ENCODE measurements at places on chromosomes 3 and 15.

GRCh38 chr3:39540162-39540921, 72.9 kb downstream of the MOBP start:
- DNase-seq = no peak

DNA sequence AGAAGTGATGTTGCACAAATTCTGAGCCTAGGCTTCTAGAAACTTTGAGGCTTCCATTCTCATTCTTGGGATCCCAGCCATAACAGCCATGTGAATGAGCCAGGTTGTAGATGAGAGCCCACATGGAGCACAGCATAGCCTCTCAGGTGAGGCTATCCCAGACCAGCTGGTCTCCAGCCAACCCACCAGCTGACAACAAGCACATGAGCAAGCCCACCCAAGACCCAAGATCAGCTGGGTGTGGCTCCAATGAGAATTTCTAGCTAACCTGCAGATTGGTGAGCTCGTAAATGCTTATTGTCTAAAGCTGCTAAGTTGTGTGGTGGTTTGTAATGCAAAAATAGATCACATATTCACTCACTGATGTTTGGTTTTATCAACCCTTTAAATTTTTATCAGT, 14.4 kb downstream of the KY start:
- DNase-seq = no peak

- DNase-seq = no peak
These were observed 444.0 kb downstream of the EPHB1 start for GRCh38 chr3:135238871-135239614.

- no peak for DNase-seq
These were observed 86.9 kb downstream of the TBL1XR1 start for GRCh38 chr3:177110386-177110785.

- no peak for DNase-seq
These were observed 259.5 kb downstream of the THRB start for GRCh38 chr3:24235121-24235520.

DNA sequence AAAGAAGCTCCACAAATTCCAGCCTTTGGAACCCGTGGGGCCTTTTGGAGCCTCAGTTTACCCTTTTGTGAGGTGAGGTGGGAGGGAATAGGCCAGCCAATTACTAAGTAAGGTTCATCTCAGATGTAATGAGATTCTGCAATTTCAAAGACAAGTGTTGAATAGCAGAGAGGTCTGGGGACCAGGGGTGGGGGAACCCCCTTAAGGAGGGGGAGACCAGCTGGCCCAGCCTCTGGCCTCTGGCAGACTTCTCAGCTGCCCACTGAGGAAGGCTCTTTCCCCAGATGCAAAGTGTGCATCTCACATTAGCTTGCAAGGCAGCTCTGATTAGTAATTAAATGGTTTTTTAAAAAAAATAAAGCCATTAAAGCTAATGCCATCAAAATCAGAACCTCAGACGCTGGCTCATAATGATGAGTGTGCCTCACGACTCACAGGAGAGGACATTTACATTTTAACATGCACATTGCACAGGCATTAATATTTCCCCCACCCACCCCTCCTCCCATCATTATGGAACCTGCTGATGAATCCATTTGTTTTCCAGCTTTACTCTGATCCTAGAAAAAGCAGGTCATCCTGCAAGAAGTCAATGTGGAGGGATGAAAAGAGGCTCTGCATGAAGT, 176.7 kb upstream of the TLE3 start:
- DNase-seq = no peak

DNA sequence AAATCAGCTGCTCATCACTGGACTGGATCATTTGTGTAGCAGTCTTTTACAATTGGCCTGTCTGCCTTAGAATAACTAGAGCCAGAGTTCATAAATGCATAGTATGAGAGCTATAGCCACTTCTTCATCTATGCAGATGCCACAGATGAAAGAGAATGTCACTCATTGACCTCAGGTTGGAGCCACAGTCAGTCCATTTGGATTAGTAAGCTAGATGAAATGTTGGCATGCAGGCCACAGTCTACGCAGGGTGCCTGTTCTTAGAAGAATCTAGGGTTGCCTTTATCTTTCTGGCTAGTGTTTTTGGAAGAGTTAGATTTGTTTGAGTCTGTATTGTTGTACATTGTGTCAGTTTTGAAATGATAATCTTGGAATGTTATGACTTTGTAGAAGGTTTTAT, 25.4 kb upstream of the EDEM1 start:
- DNase-seq = no peak

GRCh38 chr3:100975714-100976113, 17.5 kb downstream of the ABI3BP start:
- DNase-seq = no peak

DNA sequence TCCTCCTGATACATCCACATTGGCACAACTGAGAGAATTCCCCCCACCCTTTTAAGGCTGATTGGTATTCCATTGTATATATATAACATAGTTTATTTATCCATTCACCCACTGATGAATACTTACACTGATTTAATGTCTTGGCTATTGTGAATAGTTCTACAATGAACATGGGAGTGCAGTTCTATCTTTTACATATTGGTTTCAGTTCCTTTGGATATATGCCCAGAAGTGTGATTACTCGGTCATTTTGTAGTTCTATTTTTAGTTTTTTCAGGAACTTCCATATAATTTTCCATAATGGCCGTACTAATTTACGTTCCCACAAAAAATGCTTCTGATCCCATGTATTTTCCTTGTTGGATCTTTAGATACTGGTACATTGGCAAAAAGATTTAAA, 135.3 kb downstream of the FMN1 start:
- DNase-seq = no peak

DNA sequence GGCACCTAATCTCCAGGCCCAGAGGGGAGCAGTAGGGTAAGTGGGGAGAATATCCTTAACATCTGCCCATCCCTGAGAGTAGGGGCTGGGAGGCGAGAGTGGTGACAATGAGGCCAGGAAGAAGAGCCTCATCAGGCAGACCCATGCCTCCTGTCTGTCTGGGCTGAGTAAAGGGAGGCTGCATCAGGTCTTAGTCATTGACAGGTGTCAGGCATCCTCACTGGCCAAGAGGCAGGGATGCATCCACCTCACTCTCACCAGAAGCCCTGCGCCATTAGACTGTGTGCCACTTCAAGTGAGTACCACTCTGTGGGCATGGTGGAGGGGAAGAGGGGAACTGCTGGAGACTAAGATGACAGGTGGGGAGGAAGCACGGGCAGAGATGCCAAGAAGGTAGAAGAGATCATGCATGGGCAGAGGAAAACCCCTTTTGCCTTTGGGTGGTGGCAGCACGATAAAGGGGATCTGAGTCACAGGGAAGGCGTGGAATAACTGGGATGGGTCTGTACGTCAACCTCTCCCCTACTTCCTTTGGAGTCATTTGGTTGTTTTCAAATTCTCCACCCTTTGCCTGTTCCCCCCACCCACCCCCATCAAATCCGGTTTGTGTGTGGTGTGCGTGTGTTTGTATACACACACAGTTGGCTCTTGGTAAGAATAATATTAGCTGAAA, 14.1 kb downstream of the ANAPC13 start:
- DNase-seq = no peak

DNA sequence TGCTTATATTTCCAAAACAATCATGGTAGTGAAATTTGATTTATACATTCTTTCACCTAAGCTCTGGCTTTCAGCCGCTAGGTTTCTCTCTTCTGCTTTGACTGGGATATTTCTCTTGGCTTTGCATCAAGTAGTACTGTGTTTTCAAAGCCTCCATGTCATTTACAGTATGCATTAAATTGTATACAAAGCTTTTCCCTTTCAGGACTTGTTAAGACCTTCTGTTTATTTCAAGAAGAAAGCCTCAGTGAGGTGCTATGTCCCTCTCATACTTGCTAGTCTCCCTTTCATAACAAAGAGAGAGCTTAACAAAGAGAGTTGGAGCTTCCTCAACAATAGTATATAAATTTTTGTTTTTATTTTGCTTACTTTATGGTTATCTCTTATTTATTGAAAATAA, 84.2 kb upstream of the SLC25A26 start:
- no peak for DNase-seq

- no peak for DNase-seq
These were observed 23.6 kb downstream of the PYGO1 start for GRCh38 chr15:55564347-55565145.

GRCh38 chr3:169147238-169148008, 516.1 kb downstream of the MECOM start:
- DNase-seq = peak; percentile 34

All from NCI-H774 (cell line).